Osteoblast (primary cell): ENCODE measurements at places on chromosomes 6 and 20. TPM values are rescaled to one million over a fixed set of nuclear protein-coding genes. Genes with fewer than 3 reads are reported as not detected.

GRCh38 chr6:110814102-110815014 lies 911 bp downstream of the CDK19 start:
- DNase-seq = peak; percentile 93
- peak overlapping the region; percentile 99 for H3K27ac ChIP-seq
- no peaks in the 10 kb centered on the region for H3K27me3 ChIP-seq

DNA sequence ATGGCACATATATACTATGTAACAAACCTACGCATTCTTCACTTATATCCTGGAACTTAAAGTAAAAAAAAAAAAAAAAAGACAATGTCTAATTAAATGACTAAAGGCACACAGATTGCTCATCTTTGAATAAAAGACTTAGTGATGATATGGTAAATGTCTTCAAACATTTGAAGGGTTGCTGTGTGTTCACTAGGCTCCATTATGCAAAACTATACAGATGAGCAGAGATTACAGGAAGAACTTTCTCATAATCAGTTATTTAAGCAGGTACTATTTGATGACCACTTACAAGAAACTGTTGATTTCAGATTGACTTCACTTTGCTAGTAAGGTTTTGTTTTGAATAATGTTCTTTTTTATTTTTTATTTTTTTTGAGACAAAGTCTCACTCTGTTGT lies 34.4 kb downstream of the DNAH8 start:
- no peak overlapping the region for H3K27ac ChIP-seq
- H3K4me1 ChIP-seq = no peaks in the 10 kb centered on the region
- no peak for DNase-seq

Gene FOXQ1
- 0.59 and 2.5 TPM in 2 replicates for total RNA-seq

- no peak for DNase-seq
- H3K27me3 ChIP-seq = no peaks in the 10 kb centered on the region
- H3K27ac ChIP-seq = no peak overlapping the region
Measured at GRCh38 chr6:38305995-38306681, 333.6 kb downstream of the BTBD9 start.

Gene DNAH8
- under 0.01 and 0.36 TPM in 2 replicates for total RNA-seq

- DNase-seq = no peak
- H3K27me3 ChIP-seq = no peaks in the 10 kb centered on the region
- no peaks in the 10 kb centered on the region for H3K4me1 ChIP-seq
Measured at GRCh38 chr20:15011631-15012030, 674.2 kb upstream of the FLRT3 start.

- peak overlapping the region; percentile 38 for H3K27ac ChIP-seq
- no peak for DNase-seq
- peaks cover 6% of the 10 kb centered on the region for H3K4me1 ChIP-seq
- no peaks in the 10 kb centered on the region for H3K36me3 ChIP-seq
- H3K4me3 ChIP-seq = peak overlapping the region; percentile 88
Measured at GRCh38 chr20:33490934-33491656, 1.2 kb downstream of the CBFA2T2 start.

Gene ZSCAN16
- total RNA-seq = 3.3 and 4.1 TPM in 2 replicates

GRCh38 chr6:55319961-55320695 lies 7.1 kb upstream of the GFRAL start:
- DNase-seq = peak; percentile 54
- no peaks in the 10 kb centered on the region for H3K36me3 ChIP-seq
- no peak overlapping the region for H3K27ac ChIP-seq
- H3K27me3 ChIP-seq = no peaks in the 10 kb centered on the region

- no peak for DNase-seq
- H3K4me1 ChIP-seq = no peaks in the 10 kb centered on the region
- H3K27me3 ChIP-seq = no peaks in the 10 kb centered on the region
- H3K4me3 ChIP-seq = no peak overlapping the region
- H3K27ac ChIP-seq = no peak overlapping the region
Measured at GRCh38 chr20:61149636-61150035, 102.4 kb upstream of the CDH4 start.

Gene NKAPL
- 1.1 and 1.2 TPM in 2 replicates for total RNA-seq

DNA sequence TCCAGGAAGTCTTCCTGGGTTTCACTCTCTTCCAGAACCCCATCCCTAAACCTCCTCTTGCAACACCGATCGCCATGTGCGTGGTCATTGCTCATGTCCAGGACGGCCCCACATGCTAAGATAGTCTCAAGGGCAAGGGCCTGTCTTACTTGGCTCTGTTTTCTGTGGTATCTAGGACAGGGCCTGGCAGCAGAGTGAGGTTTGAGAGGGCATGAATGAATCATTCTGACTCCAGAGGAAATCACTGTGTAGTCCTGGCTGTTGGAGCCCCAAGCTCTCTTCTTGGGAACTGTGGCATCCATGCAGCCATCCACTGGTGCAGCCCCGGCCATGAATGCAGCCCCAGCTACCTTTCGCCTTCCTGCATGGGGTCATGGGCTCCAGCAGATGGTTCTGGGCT lies 12.4 kb downstream of the SIRPA start:
- no peak overlapping the region for H3K4me3 ChIP-seq
- H3K36me3 ChIP-seq = no peaks in the 10 kb centered on the region
- peaks cover 25% of the 10 kb centered on the region for H3K4me1 ChIP-seq
- peak overlapping the region; percentile 63 for H3K27ac ChIP-seq
- H3K27me3 ChIP-seq = no peaks in the 10 kb centered on the region

Gene TIAM2
- 25.3 and 31.8 TPM in 2 replicates for total RNA-seq

GRCh38 chr20:36093804-36094145 lies 60.8 kb upstream of the EPB41L1 start:
- H3K27me3 ChIP-seq = peaks cover 14% of the 10 kb centered on the region
- no peak for DNase-seq
- no peaks in the 10 kb centered on the region for H3K36me3 ChIP-seq
- peak overlapping the region; percentile 82 for H3K4me3 ChIP-seq

Gene SNAP25
- total RNA-seq = 1.8 TPM in 2 replicates

GRCh38 chr6:40349123-40349900 lies 237.9 kb downstream of the LRFN2 start:
- H3K27me3 ChIP-seq = no peaks in the 10 kb centered on the region
- H3K4me3 ChIP-seq = no peak overlapping the region
- no peak overlapping the region for H3K27ac ChIP-seq
- H3K4me1 ChIP-seq = no peaks in the 10 kb centered on the region
- peak; percentile 13 for DNase-seq
- H3K36me3 ChIP-seq = no peaks in the 10 kb centered on the region

- H3K4me1 ChIP-seq = no peaks in the 10 kb centered on the region
- H3K27ac ChIP-seq = no peak overlapping the region
- DNase-seq = no peak
- H3K4me3 ChIP-seq = no peak overlapping the region
Measured at GRCh38 chr6:150761771-150762170, 103.7 kb upstream of the MTHFD1L start.

Gene TRPC4AP
- 98.7 and 98.8 TPM in 2 replicates for total RNA-seq

DNA sequence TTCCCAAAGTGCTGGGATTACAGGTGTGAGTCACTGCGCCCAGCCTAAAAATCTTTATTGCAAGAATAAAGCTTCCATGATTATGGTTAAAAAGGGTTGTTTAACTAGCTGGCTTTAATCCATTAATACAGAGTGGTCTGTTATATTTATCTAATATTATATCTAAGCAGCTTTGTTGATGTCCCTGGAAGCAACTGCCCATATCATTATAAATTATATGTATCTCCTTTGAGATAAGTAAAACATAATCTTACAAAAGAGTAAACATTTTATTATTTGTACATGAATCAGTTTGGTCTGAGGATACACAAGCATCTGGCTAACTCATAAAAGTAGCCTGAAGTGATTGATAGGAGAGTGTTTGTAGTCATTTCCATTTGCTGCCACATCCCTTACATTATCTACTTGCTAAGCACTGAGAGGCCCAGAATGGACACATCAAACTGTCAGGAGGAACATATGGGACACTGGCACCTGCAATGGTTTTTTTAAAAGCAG lies 46.9 kb downstream of the TRAF3IP2 start:
- no peak overlapping the region for H3K27ac ChIP-seq
- peaks cover 45% of the 10 kb centered on the region for H3K36me3 ChIP-seq
- H3K4me1 ChIP-seq = peaks cover 19% of the 10 kb centered on the region
- no peak for DNase-seq
- no peak overlapping the region for H3K4me3 ChIP-seq
- H3K27me3 ChIP-seq = no peaks in the 10 kb centered on the region

GRCh38 chr6:3961581-3962215 lies 112.5 kb downstream of the FAM50B start:
- H3K27me3 ChIP-seq = no peaks in the 10 kb centered on the region
- H3K4me3 ChIP-seq = no peak overlapping the region
- H3K36me3 ChIP-seq = no peaks in the 10 kb centered on the region
- DNase-seq = no peak

- no peak overlapping the region for H3K27ac ChIP-seq
- no peak overlapping the region for H3K4me3 ChIP-seq
- DNase-seq = no peak
- H3K4me1 ChIP-seq = no peaks in the 10 kb centered on the region
- H3K27me3 ChIP-seq = peaks cover 3% of the 10 kb centered on the region
Measured at GRCh38 chr6:41037107-41037900, 1.7 kb downstream of the UNC5CL start.

Gene MACROD2
- 1.8 and 4.0 TPM in 2 replicates for total RNA-seq

DNA sequence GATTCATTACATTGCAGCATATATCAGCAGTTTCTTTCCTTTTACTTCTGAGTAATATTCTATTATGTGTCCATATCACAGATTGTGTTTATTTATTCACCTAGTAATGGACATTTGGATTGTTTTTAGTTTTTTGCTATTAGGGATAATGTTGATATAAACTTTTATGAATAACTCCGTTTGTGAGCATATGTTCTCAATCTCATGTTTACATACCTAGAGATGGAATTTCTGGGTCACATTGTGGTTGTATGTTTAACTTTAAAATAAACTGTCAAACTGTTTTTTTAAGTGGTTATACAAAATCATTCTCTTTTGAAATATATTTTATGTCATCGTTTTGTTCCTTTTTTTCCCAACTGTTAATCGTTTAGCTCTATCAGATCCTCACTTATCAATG lies 311.6 kb downstream of the MMUT start:
- H3K27me3 ChIP-seq = no peaks in the 10 kb centered on the region
- H3K4me3 ChIP-seq = no peak overlapping the region
- H3K27ac ChIP-seq = no peak overlapping the region
- no peak for DNase-seq
- H3K4me1 ChIP-seq = no peaks in the 10 kb centered on the region
- H3K36me3 ChIP-seq = no peaks in the 10 kb centered on the region

Gene SAMD10
- total RNA-seq = 0.59 and 1.4 TPM in 2 replicates

Gene RIMS4
- 0.29 and 0.36 TPM in 2 replicates for total RNA-seq

DNA sequence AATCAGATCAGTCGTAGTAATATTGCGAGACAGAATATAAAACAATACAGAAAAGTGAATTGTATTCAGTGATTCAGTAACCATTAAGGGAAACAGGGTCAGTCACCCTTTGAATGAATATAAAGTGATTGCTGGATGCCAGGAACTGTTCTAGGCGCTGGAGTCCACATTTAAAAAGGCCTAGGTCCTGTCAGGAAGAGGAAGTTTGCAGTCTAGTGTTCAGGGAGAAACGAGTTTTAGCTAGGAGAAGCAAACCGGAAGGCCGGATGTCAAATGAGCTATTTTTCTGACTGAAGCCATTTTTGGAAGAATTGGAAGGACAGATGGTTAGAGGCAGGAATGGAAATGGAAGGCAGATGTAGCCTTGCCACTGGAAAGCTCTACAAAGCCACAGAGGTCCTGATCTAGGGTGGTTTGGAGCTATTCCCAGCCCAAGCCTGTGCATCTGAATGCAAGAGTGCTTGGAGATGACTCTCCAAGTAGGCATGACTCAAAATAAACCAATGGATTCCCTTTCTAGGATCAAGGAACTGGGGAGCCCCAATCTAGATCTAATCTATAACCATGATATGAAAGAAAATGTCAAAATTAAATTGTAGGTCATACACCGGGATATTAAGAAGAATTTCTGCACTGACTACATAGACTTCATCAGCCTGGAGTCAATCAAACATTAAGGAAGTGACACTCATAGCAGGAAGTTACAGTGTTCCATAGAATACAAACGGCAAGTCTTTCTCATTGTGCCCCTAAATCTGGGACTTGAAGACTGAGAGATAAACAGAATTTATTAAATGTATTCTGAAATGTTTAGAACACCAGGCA lies 36.8 kb upstream of the CDKAL1 start:
- H3K27me3 ChIP-seq = no peaks in the 10 kb centered on the region
- H3K36me3 ChIP-seq = no peaks in the 10 kb centered on the region
- DNase-seq = no peak
- no peak overlapping the region for H3K4me3 ChIP-seq
- peaks cover 8% of the 10 kb centered on the region for H3K4me1 ChIP-seq

Gene CRNKL1
- 31.5 and 33.7 TPM in 2 replicates for total RNA-seq

- H3K4me3 ChIP-seq = no peak overlapping the region
- DNase-seq = no peak
- no peak overlapping the region for H3K27ac ChIP-seq
Measured at GRCh38 chr6:50913105-50913770, 94.6 kb downstream of the TFAP2B start.

DNA sequence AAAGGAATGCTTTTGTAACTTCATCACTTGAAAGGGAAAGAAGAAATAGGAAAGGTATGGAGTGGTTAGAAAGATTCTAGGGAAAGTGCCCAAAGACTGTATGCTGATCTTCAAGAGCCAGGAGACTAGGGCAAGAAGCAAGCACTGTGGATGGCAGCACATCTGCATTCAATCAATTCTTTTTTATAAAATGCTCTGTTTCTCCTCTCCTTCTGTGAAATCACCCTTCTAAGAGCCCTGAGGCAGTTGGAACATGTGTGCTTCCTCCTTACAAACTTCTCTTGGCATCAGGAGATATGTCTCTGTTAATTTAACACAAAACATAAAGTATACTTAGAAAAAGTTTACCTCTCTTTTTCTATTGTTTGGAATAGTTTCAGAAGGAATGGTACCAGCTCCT lies 1162.2 kb upstream of the GJE1 start:
- H3K4me1 ChIP-seq = peaks cover 6% of the 10 kb centered on the region
- no peak for DNase-seq
- no peaks in the 10 kb centered on the region for H3K27me3 ChIP-seq
- H3K27ac ChIP-seq = no peak overlapping the region
- H3K4me3 ChIP-seq = no peak overlapping the region
- no peaks in the 10 kb centered on the region for H3K36me3 ChIP-seq

DNA sequence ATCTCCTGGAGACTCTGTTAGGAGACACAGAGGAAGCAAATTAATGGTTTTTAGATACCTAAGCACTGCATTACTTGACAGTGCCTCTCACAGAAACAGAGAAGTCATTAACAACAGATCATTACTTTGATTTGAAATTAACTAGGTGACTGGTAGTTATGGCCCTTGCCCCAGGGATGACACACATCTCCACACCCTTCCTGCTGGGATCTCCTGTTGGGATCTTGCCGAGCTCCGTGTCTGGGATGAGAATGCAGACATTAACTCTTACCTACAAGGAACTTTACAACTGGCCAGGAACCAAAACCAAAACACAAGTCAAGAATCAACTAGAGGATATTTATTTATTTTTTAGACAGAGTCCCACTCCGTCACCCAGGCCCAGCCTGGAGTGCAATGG lies 2.2 kb upstream of the PRELID3B start:
- no peak overlapping the region for H3K4me3 ChIP-seq
- no peak overlapping the region for H3K27ac ChIP-seq
- H3K4me1 ChIP-seq = peaks cover 35% of the 10 kb centered on the region
- peaks cover 2% of the 10 kb centered on the region for H3K27me3 ChIP-seq
